ENCODE measurements at places on chromosomes 4 and X.

DNA sequence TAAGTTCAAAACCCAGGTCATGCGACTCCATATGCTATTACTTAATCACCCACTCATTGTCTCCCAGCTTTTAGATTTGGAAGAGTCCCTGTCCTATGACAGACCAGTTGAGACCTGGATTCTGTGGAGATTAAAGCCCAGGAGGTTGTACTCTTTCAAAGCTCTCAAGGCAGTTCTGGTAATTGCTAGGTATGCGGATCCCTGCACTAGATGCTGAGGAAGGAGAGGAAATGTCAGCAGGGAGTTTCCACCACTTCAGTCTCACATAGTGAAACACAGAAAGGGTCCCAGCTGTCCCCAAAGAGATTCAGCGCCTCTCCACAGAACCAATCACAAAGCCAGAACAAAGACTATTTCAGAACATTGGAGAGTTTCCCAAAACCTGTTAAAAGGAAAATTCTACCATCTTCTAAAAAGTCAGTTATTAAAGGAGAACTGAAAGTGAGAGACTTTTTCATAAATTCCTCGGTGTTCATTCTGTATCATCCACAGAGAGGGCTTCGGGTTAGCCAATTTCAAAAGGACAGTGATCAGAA is 53.4 kb downstream of the IRF2 start:
- DNase-seq, result no peak

DNA sequence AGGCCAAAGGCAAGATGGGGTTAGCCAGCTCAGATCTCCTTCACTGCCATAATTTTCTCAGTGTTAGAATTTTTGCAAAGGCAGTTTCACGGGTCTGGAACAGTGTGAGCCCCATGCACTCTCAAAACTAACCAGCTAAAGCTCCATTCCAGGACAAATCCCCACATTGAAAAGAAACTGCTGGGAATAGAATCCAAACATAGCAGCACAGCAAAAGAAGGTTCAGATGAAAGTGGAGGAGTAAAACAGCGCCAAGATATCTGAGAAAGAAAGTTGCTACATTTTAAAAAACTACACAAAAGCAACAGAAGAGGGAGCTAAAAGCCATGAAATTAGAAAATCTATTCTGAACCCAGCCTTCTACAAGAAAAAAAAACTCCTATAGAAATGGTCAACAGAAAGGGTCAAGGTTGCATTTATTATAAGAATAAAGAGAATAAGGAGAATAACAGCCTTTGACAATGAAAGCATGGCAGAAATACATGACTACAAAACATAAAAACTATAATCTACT is 39.6 kb upstream of the SLC7A3 start:
- DNase-seq, result peak; percentile 7

DNA sequence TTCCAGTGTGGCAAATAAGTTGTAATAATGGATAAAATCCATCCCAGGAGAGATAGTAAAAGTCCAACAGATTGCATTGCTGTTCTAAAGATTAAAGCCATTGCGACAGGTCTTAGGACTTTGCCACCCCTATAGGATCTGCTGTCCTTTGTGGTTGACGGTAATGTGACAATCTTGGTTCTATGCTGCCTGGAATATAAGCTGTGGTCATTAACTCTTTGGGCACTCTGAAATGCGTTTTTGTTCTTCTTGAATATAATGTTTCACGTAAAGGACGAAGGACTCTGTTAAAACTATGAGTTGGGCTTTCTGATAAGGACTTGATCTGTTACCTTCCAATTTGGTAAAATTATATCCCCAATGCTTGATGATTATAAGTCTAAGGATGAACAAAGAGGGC is at the start of gene CLDN24:
Gene CLDN24, minus strand, starts transcription at position 101 of the 400 bp plus-strand sequence. Its CDS starts 0 bp downstream, at position 101.
- DNase-seq, result no peak

GRCh38 chr4:141020801-141021261 is 112.4 kb downstream of the RNF150 start:
- no peak for DNase-seq

DNA sequence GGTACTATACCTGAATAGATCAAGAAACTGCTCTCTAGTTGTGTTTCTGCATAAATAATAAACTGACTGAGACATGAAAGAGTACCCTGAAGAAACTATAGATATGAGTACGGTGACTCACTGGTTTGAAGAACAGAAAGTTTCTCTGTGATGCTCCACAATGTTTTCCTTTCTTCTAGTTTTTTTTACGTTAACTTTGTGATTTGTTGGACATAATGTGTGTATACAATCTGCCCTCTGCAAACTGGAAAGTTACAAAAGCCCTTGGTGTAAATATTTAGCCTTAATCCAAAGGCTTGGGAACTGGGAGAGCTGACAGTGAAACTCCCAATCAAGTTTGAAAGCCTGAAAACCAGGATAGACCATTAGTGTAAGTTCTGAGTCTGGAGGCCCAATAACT is 31.6 kb upstream of the PAPSS1 start:
- no peak for DNase-seq

GRCh38 chr4:85632981-85633380 is 158.0 kb downstream of the ARHGAP24 start:
- no peak for DNase-seq

- no peak for DNase-seq
These were observed 8.8 kb downstream of the CHST7 start for GRCh38 chrX:46582325-46582724.
